Omental fat pad (tissue), 4 donors: ENCODE measurements at places on chromosomes 1 and 21. TPM values are rescaled to one million over a fixed set of nuclear protein-coding genes. Genes with fewer than 3 reads are reported as not detected.

SYT14 gene
- not detected for total RNA-seq

NGF gene
- 19.2 TPM for total RNA-seq

GSTM2 gene
- 35.3 TPM for total RNA-seq

FAAH gene
- 11.5 TPM for total RNA-seq

NHLH1 gene
- total RNA-seq = not detected

CACNA1S gene
- total RNA-seq = not detected

PODN gene
- total RNA-seq = 360 TPM

WARS2 gene
- 16.9 TPM for total RNA-seq

TEX38 gene
- not detected for total RNA-seq

TMEM59 gene
- 373 TPM for total RNA-seq

NCF2 gene
- total RNA-seq = 34.9 TPM

KRTAP19-1 gene
- total RNA-seq = not detected

ANKRD45 gene
- total RNA-seq = not detected

KCNT2 gene
- total RNA-seq = 20.9 TPM

NKAIN1 gene
- total RNA-seq = not detected

OLIG1 gene
- total RNA-seq = not detected

DCDC2B gene
- not detected for total RNA-seq

- no peak for DNase-seq
Measured at GRCh38 chr21:19853061-19853460, 1145.1 kb upstream of the NCAM2 start.

DNA sequence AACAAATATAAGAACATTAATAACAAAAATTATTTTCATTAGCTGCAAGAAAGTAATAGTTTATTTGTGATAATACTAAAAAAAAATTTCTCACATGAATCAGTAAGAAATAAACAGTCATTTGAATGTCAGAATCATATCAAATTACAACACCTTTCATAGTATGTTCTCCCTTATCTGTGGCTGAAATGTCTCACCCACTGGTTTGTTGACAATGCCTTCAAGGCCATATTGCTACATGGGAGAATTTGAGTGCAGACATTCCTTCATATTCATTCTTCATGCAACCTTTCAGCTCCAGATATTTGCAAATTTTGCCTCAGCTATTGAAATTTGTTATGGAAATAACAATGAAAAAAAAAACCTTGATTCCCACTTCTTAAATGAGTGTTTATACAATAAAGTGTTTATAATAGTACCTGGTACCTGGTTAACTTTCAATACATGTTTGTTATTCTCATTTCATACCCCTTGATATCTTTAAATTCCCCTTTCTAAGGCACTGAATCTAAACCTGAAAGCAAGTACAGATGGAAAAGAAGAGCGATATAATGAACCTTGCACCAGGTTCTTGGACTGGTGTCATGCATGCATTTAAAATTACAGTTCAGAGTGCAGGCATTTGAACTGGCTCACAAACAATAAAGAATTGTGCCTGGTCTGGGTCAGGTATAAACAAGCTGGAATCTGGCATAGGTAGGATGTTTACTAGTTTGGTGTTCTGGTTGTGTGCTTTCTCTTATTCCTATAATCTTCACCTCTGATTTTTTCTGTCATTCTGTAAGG is 242.2 kb upstream of the ADGRL2 start:
- DNase-seq = no peak

GRCh38 chr1:31182352-31182751 is 57.3 kb downstream of the NKAIN1 start:
- DNase-seq = peak; percentile 70

GRCh38 chr1:119735217-119735616 is 23.5 kb downstream of the PHGDH start:
- no peak for DNase-seq

DNA sequence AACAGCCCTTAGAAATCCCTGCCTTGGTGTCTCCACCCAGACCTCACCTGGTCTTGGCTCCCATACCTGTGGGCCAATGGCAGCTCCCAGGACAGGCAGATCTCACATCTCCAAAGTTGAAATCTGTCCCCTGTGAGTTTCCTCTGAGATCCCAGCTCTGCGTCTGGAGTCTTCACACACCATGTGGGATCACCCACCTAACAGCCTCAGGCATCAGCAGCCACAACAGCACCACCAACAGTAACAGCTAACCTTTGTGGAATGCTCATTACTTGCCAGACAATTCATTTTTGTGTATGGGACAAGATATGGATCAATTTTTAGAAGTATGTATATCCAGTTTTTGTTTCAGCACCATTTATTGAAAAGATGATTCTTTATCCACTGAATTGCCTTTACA is 523.2 kb downstream of the MATN1 start:
- DNase-seq = no peak

GRCh38 chr1:154478639-154479038 is 23.4 kb upstream of the TDRD10 start:
- DNase-seq = no peak

DNA sequence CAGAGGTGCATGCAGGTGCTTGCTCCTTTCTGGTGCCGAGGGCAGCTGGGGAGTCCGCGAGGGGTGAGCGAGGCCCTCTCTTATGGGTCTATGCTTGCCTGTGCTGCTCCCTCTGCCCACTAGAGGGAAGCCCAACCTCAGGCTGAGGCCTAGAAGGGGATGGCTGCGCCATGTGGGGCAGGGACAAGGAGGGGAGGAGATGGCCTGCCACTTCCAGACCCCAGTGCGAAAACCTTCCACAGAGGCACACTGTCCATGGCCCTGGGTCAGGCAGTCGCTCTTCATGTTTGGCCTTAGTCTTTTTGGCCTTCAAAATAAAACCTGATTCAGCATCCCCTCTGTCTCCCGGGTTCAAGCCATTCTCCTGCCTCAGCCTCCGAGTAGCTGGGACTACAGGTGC is 14.0 kb downstream of the RHBG start:
- DNase-seq = no peak

GRCh38 chr1:224815647-224816046 is 113.8 kb upstream of the DNAH14 start:
- DNase-seq = no peak

DNA sequence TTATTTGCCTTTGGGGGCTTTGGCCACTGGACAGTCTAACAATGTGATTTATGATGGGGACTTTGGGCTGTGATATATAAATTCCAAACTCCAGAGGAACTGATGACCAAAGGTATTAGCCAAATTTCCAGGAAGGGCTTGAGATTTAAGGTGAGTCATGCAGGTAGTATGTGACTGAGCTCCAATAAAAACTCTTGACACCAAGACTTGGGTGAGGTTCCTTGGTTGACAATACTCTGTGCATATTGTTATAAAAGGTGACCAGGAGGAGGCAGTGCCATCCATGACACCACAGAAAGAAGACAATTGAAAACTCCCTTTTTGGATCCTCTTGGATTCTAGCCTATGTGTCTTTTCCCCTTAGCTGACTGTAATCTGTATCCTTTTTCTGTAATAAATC is 392.7 kb upstream of the LRRC7 start:
- DNase-seq = no peak

DNA sequence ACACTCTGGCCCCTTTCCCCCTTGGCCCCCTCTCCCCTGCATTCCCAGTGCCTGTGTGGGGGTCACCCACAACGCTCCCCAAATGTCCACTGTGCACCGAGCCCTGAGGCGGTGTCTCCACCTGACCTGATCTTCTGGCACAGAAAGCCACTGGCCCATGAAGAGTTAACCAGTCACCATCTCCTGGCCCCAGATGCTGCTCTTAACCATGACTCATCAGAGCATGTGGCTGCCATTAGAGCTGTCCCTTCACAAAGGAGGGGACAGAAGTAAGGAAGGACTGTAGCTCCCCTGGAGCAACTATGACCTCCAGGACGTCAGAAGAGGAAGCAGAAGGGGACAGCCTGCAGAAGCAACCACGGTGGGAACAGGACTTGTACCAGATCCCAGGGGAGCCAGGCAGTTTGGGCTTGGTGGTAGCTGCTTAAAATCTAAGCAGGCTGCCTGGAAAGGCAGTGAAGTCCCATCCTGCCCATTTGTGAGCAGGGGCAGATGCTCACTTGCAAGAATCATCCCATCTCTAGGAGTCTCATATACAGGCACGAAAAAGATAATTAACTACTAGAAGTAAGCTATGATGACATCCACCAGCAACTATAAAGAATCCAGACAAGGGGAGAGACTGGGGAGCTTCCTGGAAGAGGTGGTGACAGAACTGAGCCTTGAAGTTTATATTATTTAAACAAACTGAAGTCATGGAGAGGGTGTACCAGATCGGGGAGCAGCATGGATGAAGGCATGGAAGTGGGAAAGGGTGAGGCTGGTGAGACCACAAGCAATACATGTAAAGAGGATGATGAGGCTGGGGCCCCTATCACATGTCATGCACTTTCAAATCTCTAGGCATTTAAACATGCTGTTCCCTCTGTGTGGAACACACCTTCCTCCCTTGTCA is 1.1 kb upstream of the TTC39A start:
- no peak for DNase-seq

- DNase-seq = no peak
Measured at GRCh38 chr1:225610539-225610938, 42.4 kb downstream of the ENAH start.

- DNase-seq = no peak
Measured at GRCh38 chr21:35350965-35351364, 301.9 kb upstream of the RUNX1 start.

DNA sequence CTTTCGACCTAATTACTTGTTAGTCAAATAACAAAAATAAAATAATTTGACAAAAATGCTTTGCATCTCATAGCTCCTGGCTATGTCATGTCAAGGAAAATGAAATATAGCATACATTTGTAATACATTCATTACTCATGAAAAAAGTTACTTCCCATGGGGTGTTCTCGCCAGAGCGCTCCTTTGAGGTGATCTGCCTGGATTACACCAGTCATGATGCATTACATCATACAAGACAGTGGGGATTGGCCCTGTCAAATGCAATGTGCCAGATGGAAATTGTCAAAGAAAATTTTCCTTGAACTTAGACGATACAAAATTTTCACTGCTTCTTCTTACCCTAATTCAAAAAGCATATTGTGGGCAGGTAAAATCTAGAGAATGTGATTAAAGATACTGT is 215.6 kb upstream of the B3GALT2 start:
- DNase-seq = no peak

GRCh38 chr1:207823880-207824566 is 72.2 kb downstream of the CD46 start:
- no peak for DNase-seq

- DNase-seq = no peak
Measured at GRCh38 chr1:93813076-93813475, 65.9 kb downstream of the DNTTIP2 start.

- no peak for DNase-seq
Measured at GRCh38 chr21:46061063-46061462, 36.8 kb upstream of the COL6A2 start.

- no peak for DNase-seq
Measured at GRCh38 chr1:95382000-95382786, 148.2 kb downstream of the RWDD3 start.

DNA sequence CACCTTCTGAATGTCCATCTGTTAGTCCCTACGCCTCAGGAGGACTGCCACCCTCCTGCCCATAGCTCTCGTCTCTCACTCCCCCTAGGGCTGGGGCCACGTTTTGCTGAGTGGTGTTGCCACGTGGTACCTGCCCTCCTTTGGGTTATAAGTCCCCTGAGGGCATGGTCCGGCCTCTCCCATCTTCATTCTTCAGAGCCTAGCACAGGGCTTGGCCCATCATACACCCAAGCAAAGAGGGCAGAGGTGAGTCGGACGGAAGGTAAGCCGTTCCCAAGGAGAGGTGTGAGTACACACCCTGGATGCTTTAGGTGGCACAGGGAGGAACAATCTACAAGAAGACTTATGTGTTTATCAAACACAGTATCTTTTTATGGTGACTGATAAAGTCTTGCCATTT is 10.9 kb downstream of the PADI2 start:
- no peak for DNase-seq

DNA sequence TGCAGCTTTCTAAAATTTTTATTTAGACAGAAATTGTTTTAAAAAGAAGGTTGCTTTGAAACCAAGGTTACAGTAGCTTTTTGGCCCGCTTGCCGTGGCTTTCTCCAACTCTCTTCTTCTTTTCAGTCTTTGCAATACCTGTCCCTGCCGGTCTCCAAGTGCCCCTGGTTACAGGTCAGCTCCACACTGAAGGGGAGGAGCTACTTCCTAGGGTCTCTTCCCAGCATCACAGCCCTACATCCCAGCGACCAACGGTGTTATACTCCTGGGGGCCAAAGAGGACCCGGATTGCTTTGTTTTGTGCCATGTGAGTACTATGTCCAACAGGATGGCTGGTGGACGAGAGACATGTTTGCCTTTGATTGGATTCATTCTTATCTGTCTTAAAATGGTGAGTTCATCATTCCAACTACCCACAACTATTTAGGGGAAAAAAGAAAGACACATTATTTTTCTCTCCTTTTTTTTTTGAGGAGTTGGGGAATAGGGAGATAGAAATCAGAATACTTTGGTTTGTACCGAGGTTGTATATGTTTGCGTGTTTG is at the start of gene FNDC7:
Gene FNDC7 (plus strand): TSS at position 303 of the 545 bp plus-strand sequence. CDS start 26 bp downstream, at position 329.
- no peak for DNase-seq

- no peak for DNase-seq
Measured at GRCh38 chr1:180521474-180522212, 19.3 kb upstream of the ACBD6 start.

- no peak for DNase-seq
Measured at GRCh38 chr1:226649780-226650179, 89.3 kb downstream of the ITPKB start.

DNA sequence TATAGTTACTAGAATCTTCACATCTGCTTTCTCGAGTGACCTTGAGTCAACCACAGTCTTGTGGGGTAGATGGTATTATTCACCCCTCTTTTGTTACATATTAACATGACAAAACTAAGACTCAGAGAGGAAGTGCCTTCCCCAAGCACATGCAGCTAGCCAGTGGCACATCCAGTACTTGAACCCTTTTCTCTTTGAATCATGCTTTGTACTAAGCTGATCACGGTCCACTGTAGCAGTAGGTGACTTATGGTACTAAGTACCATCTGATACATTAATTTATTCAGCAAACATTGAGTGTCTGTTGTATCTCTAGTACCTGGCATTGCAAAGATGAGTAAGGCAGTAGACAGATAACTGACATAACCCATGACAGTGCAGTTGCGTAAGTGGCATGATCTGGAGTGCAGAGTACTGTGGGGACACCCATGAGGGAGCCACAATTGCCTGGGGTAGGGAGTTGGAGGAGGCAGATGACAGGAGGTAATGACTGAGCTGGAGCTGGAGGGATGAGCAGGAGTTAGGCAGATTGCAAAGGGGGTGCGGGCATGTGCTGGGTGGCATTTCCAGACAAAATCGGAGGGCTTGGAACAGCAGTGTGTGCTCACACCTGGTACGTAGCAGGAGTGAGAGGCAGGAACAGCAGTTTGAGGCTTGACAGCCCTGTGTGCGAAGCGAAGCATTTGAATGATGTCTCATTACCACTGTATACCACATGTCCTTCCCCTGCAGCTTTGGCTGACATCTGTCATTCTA is 29.8 kb downstream of the UCK2 start:
- DNase-seq = no peak
